H7 (cell line): ENCODE measurements at places on chromosomes 7 and 10. TPM values are rescaled to one million over a fixed set of nuclear protein-coding genes. Genes with fewer than 3 reads are reported as not detected.

- DNase-seq = no peak
Measured at GRCh38 chr7:18467011-18467410, 28.5 kb upstream of the HDAC9 start.

GRCh38 chr7:139679731-139680594, 97.8 kb downstream of the HIPK2 start:
- peak; percentile 23 for DNase-seq

- no peak for DNase-seq
Measured at GRCh38 chr7:141306081-141306480, 232.2 kb downstream of the TMEM178B start.

- no peak for DNase-seq
Measured at GRCh38 chr7:85095366-85095765, 91.5 kb downstream of the SEMA3D start.

- DNase-seq = no peak
Measured at GRCh38 chr7:77690289-77690688, 6.0 kb upstream of the RSBN1L start.

The RGR gene
- total RNA-seq = not detected in 2 replicates
